ENCODE measurements at places on chromosomes 12 and 14.

- no peak for DNase-seq
These were observed 198.2 kb downstream of the CHST11 start for GRCh38 chr12:104654665-104655609.

DNA sequence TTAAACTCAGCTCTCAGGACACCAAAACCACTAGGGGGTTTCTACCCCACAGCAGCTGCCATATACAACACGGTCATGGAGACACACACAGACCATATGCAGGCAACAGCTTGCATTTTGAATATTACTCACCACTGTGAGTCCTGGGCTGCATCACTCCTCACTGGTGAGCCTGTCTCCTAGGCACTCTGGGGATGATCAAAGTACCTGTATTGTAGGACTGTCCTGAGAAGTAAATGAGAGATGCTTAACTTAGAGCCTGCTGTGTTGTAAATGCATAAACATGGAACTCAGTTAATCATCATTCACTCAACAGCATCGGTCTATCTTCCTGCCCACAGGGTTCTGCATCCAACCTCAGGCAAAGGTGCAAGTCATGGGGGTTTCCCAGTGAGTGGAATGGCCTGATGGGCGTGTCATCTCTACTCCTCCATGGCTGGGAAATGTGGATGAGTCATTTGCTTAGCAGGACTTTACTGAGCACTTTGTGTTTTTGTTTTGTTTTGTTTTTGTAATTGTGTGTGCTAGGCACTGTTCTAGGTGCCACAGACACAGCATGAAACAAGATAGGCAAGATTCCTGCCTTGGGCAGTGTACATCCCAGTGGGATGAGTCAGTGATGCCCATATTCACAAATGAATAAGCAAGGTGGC is 1141.2 kb upstream of the TMEM132C start:
- DNase-seq: no peak

DNA sequence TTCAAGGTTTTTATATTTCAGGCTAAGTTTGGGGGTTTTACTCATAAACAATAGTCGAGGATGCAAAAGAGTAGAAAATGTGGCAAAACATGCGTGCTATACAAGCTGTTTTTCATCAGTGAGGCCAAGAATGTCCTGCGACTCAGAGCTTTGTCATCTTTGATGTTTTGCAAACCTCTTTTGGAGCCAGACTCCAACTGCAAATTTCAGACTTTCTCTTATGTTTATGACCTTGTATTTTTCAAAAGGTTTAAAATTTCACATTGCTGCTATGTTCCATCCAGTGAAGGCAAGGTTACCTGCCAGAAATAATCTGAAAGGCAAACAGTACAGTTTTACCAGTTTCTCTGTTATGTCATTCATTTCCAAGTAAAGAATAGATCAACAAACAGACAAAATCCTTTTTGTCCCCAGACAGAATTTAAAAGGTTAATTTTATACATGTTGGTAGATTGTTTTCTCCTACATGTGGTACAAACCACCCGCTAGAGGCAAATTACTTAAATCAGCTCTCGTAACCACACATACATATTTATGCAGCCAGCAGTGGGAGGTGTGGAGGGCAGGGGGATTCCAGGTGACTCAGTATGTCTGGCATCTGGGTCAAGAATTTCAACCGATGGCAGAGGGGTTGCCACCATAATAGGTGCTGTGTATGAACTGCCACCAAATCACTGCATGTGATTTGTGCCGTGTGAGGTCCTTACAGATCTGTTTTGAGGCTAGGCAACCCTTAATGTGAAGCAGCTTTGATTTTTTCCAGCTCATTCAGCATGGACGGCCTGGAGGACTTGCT is 119.8 kb upstream of the CPM start:
- DNase-seq: no peak

- no peak for DNase-seq
These were observed 231.2 kb downstream of the CHST11 start for GRCh38 chr12:104687823-104688573.

DNA sequence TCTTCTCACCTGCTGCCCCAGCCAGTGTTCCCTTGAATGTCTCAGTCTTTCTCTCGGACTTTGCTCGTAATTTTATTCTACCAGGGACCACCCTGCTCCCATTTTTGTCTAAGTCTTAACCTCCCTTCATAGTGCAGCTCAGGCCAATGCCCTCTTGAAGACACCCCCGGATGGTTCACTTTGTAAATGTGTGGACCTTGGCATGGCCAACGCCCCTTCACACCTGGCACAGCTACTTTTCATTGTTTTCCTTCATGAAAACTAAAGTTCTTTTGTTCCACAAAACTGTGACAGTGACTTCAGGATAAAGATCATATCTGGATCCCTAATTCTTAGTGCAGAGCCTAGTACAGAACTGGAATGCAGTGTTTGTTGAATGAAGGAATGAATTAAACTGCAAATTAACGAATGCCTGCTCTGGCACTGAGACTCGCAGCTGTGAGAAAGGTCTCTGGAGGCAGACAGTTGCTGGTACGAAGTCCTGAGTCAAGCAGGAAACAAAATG is 3.5 kb upstream of the RNASE4 start:
- DNase-seq: no peak

GRCh38 chr14:77023001-77023996 is 5.2 kb downstream of the IRF2BPL start:
- no peak for DNase-seq

GRCh38 chr14:92943855-92944570 is 21.1 kb downstream of the CHGA start:
- DNase-seq: no peak

DNA sequence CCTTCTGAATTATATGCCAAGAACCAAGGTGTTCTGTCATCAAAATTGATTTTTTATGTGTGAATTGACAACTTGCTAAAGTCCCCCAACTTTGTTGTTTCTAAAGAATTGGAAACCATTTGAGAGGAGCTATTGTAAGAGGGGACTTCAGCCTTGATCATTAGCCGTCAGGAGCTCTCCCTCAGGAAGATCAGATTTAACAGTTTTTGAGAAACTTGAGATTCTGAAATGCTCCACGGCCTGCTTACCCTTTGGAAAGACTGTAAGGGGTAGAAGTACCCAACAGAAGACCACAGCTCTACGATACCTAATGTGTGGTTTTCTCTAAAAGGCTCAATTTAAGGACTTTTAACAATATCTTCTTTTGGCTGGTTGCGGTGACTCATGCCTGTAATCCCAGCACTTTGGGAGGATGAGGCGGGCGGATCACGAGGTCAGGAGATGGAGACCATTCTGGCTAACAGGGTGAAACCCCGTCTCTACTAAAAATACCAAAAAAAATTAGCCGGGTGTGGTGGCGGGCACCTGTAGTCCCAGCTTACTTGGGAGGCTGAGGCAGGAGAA is 51.1 kb downstream of the BAZ2A start:
- no peak for DNase-seq

DNA sequence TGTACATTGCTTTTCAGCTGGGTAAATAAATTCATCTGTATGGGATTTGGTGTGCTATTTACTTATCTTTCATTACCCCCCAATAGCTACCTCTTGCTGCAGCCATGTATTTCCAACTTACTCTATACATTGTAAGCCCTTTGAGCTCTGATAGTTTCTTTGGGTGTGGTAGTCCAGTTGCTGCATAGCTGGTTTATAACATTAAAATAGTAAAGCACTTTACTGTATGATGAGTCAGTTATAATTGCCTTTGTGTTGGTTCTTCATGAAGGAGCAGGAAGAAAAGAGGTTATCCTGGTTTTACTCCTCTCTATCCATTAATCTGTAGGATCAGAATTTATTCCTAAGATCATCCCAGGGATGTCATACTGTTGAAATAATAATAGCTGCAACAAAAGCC is 15.7 kb downstream of the TBC1D30 start:
- DNase-seq: no peak

DNA sequence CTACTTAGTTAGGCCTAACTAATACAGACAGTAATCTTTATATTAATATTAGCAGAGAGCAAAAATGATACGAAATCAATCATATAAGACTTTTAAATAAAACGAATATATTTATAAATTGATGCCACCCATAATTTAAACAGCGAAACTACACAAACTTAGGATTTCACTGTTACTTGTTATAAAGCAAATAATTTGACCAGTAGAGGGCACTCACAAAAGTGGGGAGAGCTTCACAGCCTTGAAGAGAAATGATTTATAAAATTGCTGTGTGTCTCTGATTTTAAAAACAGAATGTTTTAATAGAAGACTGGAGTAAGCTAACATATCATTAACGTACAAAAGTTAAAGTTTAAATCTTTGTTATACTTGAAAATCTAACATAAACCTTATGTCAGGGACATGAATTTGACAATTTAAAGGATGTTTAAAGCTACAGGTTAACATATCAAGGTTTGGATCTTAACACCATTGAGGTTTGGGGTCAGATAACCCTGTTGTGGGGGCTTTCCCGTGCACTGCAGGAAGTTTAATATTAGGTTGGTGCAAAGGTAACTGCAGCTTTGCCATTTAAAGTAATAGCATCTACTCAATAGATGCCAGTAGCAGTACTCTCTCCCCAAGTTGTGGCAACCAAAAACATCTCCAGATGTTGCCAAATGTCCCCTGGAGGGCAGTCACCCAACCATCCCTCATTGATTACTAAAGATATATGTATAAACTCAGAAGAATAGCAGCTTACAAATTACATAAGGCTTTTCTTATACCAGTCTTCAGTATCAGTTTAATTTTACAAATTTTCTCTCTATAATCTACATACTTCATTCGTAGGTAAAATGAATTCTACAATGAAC is 9.3 kb downstream of the KRAS start:
- no peak for DNase-seq

- no peak for DNase-seq
These were observed 979 bp downstream of the DDX54 start for GRCh38 chr12:113184098-113184899.

DNA sequence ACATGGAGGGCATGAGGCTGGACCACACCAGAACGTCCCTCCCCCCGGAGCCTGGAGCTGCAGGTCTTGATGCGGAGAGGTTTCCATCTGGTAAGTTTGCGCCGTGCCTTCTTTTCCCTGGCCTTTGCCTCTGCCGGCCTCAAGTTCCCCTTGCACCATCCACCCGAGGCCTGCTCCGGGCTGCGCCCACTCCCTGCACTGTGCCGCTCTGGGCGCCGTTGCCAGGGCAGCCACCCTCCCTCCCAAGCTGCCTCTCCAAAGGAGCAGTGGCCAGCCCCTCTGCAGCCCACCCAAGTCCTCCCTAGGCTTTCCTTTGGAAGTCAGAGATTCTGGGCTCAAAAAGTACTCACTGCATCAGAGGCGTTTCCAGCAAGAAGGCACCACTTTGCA is 46.2 kb upstream of the MEG3 start:
- DNase-seq: no peak

DNA sequence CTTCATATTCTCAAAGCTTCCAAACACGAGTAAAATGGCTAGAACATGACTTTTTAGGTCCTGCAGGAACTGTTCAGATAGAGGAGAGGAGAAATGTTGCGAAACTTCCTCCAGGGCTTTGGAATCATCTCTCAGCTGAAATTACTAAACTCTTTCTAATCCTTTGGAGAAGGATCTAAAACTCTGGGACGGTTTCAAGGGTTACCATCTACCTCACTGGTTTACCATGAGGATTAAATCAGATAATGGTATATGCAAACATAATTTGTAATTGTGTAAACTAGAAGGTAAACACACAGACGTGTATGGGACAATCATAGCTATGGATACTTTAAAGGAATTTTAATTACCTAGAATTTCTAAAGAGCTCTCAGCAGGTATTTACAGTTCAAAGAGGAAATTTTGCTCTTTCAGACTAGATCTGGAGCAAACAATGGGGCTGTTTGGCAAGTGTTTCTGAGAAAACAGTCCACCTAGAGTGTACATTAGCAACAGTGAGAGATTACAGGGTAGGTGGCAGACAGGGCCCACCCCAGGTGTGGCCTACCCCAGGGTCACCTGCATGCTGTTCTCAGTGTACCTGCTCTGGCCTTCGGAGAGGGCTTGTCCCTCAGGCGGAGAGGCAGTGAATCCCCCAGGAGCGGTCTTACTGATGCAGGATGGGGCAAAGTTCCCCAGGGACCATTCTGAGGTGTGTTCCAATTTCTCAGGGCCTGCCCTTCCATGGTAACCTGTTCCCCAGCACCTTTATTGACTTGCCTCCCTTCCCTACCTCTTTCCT is 124.7 kb upstream of the MAX start:
- DNase-seq: no peak

- DNase-seq: no peak
These were observed 1.8 kb downstream of the PXN start for GRCh38 chr12:120263748-120264085.

DNA sequence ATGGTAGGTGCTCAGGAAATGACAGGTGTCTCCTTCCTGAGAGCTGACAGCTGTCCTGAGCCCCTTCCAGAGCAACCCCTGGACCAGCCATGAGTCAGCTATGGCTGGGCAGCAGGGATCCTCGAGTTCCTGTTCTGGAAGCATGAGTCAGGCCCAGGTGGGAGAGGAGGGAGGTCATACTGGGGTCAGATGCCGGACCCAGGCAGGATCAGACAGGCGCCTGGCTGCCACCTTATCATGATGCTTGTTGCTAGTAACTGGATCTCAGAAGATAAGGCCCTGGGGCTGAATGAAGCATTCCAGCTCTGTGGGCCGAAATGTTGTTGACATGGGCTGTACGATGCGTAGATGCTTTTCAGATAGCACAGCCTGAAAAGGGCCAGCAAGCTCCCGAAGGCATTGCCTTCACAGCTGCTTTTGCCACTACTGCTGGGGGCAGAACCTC is 17.4 kb upstream of the KRT7 start:
- no peak for DNase-seq

DNA sequence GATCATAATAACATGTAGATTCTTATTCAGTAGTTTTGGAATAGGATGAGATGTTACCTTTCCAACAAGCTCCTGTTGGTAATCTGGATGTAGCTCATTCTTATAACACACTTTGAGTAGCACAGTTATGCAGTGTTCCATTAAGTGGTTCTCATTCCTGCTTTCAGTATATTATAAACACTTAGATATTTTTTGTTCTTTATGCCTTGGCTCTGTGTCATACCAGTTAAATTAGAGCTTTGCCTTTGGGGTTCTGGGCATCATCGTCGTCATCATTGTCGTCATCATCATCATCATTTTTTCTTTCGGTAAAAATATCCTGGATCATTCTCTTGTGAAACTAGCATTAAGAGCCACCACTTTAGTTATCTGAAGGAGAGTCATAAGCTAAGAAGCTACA is 87.5 kb downstream of the FUT8 start:
- DNase-seq: no peak

DNA sequence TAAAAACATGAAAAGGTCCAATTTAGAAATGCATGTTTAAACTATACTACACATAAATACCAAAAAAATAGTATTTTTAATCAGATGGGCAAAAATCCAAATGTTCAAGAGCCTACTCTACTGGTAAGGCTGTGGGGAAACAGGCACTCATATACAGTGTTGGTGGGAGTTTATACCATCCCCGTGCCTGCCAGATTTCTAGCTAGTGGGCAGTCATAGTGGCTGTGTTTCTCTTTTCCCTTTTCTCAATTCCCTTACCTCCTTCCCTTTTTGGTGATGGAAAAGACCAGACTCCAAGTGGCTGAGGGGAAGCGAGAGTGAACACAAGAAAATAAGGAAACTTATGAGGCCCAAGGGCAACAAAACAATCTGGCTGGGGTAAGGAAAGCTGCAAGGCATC is 14.7 kb downstream of the ZNF641 start:
- DNase-seq: no peak

GRCh38 chr12:104054681-104055346 is 4.8 kb upstream of the GLT8D2 start:
- no peak for DNase-seq

GRCh38 chr14:91754819-91755218 is 22.9 kb upstream of the CATSPERB start:
- DNase-seq: no peak
